ENCODE measurements at places on chromosomes 16 and 17.

DNA sequence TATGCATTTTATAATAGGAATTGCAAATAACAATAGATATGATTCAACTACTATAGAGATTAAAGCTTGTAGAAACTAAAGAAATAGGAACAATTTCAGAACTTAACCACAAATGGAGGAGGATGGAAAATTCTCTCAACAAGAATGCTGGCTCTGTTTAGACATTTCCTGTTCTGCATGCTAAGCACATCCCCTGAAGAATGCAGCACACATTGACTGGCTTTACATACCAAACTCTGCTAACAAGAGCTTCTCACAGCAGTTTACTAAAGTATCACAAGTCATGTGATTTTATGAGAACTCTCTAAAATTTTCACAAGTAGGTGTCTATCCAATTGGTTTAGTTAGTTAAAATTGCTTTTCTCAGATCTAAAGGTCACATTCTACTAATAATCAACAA lies 85.2 kb downstream of the SPAG9 start:
- no peak for DNase-seq

DNA sequence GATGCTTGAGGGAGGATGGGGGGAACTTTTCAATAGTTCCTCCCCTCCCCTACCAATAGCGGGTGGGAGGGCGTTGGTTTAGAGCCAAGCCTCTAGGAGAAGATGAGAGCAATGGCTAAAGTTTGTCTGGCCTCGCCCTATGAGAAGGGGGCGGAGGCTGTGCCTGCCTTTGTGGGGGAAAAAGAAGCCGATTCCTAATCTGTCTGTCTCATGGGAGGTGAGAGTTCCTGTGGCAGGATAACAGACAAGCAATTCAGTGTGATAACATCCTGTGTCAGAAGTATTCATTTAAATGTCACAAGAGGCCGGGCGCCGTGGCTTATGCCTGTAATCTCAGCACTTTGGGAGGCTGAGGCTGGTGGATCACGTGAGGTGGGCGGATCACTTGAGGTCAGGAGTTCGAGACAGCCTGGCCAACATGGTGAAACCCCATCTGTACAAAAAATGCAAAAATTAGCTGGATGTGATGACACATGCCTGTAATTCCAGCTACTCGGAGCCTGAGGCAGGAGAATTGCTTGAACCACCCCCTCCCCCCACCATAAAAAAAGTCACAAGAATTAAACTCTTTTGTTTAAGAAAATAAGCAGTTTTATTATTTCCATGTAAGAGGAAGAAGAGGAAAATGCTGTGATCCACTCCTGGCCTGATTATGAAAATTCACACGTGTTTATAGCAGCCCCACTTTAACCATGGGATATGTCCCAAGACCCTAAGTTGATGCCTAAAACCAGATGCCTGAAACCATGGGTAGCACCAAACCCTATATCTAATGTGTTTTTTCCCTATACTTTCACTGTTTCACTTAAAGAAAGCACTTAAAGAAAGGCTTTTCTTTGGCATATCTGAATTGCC lies 1.7 kb downstream of the SLFN5 start:
- DNase-seq = no peak

GRCh38 chr17:45227926-45228762 lies 6.5 kb downstream of the FMNL1 start:
- no peak for DNase-seq

GRCh38 chr16:85699628-85700027 lies 10.9 kb upstream of the GINS2 start:
- no peak for DNase-seq

- no peak for DNase-seq
Observed at GRCh38 chr17:30782206-30782605, 42.3 kb downstream of the CRLF3 start.

GRCh38 chr17:7729816-7730215 lies 12.3 kb downstream of the DNAH2 start:
- DNase-seq = no peak

GRCh38 chr17:43469145-43469544 lies 14.6 kb upstream of the DHX8 start:
- DNase-seq = no peak

DNA sequence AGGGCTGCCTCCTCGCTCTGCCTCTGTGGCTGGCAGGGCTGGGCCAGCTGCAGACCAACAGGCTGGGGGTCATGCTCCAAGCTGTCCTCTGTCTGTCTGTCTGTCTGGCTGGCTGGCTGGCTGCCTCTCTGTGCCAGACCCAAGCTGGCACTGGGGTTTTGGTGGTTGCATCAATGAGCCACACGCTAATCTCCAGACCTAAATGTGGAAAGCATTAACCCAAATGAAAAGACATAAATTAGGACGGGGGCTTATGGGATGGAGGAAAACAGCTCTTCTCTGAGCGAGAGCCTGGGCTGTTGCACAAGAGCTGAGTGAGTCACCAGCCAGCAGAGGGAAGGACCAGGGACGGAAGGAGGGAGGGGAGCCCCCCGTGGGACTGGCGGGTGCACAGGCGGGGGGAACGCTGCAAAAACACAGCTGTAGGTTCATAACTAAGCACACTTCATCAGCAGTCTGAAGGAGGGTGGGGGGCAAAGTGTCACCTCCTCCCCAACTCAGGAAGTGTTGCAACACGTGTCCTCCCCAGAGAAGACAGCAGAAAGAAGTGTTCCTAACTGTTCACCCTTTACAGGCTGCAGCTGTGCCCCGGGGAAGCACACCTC lies 83.4 kb downstream of the GAS7 start:
- DNase-seq = no peak

- no peak for DNase-seq
Observed at GRCh38 chr17:45325810-45326209, 9.0 kb upstream of the MAP3K14 start.

- DNase-seq = no peak
Observed at GRCh38 chr16:12021578-12022253, 45.2 kb downstream of the SNX29 start.

GRCh38 chr17:41151525-41151924 lies 1.9 kb upstream of the KRTAP4-5 start:
- DNase-seq = no peak

DNA sequence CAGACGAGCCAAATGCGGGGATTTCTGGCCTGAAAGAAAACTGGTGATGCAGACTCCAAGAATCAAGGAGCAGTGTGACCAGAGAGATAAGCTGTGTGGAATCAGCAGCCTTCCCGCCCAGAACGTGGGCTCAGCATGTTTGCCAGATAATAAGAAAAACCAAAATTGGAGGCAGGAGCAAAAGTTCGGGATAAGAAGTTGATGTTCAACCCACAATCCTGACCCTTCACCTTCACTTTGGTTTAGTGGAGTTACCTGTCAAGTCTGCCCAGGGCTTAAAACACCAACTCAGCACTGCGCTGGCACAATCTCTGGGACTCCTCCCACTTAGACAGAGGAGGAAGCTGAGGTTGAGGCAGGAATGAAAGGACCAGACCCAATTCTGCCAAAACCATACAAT lies 3.1 kb downstream of the SLC43A2 start:
- no peak for DNase-seq

DNA sequence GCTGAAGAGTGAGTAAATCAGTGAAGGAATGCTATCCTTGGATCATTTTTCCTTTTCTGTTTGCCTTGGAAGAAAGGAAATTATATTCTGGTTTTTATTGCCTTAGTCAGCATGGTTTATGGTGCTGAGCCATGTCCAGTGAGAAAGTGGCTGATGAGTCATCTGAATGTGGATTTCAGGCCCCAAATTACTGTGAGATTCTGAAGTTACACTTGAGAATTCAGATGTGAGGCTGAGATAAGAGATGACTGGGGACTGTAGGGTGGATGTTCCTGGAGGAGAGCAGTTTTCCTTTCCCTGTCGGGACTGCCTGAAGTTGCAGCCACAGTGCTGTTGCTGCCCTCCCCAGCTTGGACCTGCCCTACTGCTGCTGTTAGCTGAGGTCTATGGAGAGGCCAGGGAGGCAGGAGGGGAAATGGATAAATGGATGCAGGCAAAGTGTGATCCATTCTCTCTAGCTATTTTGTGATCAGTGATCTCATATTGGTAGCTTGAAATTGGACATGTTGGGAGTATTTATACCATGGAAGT lies 4.2 kb upstream of the MAP3K14 start:
- no peak for DNase-seq

GRCh38 chr17:66944351-66945146 lies 20.0 kb upstream of the CACNG4 start:
- no peak for DNase-seq

GRCh38 chr17:1882836-1883235 lies 53.0 kb downstream of the RPA1 start:
- no peak for DNase-seq

- no peak for DNase-seq
Observed at GRCh38 chr17:67364847-67365737, 1.3 kb downstream of the PSMD12 start.

DNA sequence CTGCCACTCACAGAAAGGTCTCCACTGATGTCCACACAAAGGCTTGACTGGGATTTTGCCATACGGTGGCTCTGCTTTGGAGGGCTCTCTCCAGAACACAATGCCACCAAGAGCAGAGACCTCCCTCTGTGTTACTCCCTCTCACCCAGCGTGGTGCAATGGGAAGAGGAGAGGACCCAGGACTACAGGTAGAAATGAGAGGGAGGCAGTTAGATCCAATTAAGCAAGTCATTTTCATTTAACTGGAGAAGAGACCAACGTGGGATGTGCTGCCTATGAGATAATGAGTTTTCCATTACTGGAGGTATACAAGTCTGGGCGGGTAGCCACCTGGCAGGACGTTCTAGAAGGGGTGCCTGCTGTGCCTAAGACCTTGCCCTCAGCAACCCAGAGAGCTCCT lies 34.2 kb downstream of the TOM1L2 start:
- no peak for DNase-seq

GRCh38 chr16:54936979-54937670 lies 6.5 kb downstream of the IRX5 start:
- DNase-seq = no peak

- no peak for DNase-seq
Observed at GRCh38 chr16:12349936-12350850, 373.7 kb downstream of the SNX29 start.

DNA sequence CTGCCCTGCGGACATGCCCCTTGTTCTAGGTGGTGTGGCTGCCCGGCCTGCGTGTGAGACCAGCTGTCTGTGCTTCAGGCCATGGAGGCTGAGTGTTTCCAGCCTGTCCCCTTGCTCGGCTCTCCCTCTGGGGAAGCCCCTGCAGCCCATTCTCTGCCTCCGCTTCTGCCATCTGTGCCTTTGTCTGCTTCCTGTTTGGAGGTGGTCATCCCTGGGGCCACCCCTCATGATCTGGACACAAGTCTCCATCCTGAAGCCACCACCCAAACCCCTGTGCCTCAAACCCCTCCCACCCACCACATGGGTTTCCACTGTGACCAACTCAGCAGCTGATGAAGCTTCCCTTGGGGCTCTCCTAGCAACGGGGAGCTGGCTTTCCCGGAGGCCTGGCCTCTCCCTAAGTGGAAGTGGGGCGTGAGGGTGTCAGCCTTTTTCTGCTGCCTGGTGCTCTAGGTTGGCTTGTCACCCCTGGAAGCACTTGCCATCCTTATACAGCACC lies 184.9 kb downstream of the SEC14L1 start:
- no peak for DNase-seq

DNA sequence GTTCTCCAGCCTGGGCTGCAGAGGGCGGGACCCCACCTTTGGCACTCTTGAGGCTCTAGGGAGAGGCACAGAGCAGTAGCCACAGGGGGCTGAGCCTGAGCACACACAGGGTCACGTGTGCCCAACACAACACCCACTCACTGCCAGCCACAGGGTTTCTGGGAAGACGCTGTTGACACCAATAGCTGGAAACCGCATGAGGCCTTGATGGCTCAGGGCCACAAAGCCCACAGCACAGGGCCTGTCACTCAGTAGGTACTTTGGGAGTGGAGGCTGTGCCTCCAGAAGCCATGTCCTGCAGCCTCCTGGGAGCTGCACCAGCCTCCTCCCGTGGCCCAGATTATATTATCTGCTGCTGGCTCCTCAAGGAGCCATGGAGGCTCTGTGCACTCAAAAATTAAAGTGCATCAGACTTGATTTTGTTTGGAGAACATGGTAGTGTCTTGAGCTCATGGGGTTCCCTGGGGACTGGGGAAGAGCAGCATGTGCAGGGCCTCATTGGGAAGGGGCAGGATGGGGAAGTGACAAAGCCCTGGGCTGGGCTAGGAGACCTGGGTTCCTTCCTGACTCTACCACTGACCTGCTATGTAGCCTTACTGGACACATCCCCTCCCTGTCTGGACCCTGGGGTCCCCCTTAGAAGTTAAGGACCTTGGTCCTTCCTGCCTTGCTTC lies 12.5 kb upstream of the SREBF1 start:
- no peak for DNase-seq

GRCh38 chr17:5943232-5943631 lies 126.9 kb upstream of the WSCD1 start:
- no peak for DNase-seq

DNA sequence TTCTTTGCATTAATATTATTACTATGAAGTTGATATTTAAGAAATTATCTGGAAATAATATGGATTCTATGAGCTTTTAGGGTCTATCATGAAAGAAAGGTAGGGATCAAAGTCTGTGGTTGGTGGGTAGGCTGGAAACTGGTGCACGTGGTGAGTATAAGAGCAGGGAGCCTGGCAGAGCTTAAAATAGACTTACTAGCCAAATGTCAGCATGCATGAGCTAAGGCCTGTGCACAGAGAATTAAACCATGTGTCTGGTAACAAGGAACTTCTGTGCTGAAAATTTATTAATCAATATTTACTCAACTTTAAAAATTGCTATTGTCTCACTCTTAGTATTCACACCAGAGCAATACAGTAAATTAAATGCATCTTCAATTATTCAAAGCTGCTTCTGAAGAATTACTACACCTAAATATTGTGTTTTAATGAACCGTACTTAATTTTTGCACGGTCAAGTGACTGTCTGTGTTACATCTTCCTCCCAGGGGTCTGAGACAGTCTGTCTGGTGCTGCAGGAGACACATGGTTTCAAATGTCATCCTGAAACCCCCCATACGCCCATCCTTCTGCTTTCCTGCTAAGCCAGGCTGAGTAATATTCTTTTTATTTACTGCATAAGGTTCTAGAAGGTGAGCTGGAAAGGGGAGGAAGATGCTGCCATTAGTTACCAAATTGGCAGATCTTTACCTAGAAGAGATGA lies 161.0 kb upstream of the NLRP1 start:
- no peak for DNase-seq

GRCh38 chr17:41676058-41676419 lies 12.6 kb upstream of the EIF1 start:
- no peak for DNase-seq

GRCh38 chr17:78889531-78889930 lies 13.5 kb downstream of the CEP295NL start:
- no peak for DNase-seq

Data from NCI-H187 (cell line).